Type B pancreatic cell (in vitro differentiated cells): ENCODE measurements at places on chromosomes 13 and 19. TPM values are rescaled to one million over a fixed set of nuclear protein-coding genes. Genes with fewer than 3 reads are reported as not detected.

NAPSA gene
- 2.3 and 6.0 TPM in 2 replicates for total RNA-seq

GRCh38 chr13:111864566-111864965 lies 202.4 kb upstream of the SOX1 start:
- peak; percentile 32 for DNase-seq

GRCh38 chr13:77477299-77477848 lies 58.1 kb upstream of the SCEL start:
- DNase-seq = no peak

DNA sequence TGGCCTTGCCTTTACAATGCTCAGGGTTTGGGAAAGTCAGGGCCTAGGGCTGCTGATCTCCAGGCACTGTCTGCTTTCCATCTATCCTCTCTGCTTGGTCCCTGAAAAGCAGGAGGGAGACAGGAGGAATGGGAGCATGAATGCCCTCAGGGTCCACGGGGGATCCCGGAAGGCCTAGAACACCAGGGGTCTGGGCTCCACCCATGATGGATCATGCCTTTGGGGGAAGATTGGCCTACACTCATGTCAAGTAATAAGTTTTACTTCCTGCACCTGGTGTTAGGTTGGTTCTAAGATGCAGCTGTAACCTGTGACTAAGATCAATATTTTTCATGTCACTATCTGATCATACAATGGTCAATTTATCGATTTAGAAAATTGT lies 118.3 kb upstream of the GJB6 start:
- no peak for DNase-seq

ATP12A gene
- total RNA-seq = 19.0 and 23.6 TPM in 2 replicates

ZNF229 gene
- 12.0 and 20.4 TPM in 2 replicates for total RNA-seq

DNA sequence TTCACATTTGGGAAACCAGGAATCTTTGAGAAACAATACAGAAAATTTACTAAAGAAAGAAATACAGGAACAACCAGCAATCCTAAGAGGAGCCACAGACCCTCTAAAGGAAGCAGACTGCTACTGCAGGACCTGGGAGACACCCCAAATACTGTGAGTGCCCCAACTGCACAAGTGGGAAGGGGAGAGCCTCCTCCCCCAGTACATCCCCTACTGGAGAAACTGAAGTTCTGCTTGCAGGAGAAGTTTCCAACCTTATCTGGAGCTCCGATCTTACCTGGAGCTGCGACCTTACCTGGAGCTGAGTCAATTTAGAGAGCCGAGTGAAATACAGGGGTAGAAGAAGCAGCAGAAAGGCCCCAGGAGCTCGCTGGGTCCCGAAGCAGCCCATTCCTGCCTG lies 236.4 kb upstream of the SPRY2 start:
- no peak for DNase-seq

DNA sequence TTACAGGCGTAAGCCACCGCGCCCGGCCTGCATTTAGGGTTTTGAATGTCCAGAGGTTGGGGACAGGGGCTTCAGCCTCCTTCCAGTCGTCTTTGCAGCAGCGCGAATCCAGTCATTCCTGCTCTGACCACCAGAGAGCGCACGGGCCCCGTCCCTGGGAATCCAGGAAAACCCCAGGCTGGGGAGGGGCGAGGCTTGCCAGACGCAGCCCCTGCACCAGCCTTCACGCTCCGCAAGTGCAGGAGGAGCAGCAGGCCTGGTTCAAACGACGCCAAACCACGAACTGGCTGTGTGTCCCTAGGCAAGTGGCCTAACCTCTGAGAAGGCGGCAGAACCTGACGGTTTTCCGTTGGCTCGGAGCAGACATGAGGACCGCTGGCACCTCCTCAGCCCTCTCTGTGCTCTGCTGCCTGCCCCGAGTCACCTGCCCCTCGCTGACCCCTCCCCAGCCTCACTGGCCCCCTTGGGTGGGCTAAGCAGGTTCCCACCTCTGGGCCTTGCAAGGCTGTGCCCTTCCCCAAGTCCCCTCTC lies 2.0 kb upstream of the RNF126 start:
- peak; percentile 93 for DNase-seq

PSG11 gene
- total RNA-seq = not detected in 2 replicates

GRCh38 chr19:31350033-31350692 lies 927 bp upstream of the TSHZ3 start:
- no peak for DNase-seq

- no peak for DNase-seq
These were observed 89.9 kb upstream of the STARD13 start for GRCh38 chr13:33375421-33375820.

DNA sequence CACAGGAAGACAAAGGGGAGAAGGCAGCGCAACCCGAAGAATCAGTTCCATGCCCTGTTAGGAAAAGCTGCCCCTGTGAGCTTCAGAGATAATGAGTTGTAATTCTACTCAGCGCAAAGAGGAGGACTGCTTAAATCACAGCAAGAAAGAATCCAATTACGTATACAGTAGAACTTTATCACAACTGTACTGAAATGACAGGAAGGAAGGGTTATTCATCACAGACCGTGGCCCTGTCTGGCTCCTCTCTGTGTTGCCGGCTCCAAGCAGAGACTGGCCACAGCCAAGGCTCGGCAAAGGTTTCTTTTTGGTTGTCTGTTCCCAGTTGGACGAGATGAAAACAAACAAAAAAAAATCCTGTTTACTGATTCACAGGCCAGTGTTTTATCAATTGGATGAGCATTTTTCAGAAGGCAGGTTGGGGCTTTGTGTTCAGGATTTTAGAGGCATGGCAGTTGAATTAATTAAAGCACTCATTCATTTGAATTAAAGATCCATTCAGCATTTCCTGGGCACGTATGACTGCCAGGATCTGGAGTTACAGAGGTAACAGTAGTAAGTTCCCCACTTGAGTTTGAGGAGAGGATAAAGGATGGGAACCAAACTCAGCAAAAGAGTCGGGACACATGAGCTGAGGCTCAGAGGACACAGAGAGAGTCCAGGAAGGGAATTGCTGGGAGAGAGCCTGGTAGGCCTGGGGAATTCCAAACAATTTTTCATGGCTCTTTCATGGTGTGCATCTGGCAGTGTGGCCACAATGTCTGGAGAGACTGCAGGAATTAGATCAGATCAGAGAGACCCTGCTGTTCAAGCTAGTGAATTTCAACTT lies 341.0 kb downstream of the DNAJC15 start:
- DNase-seq = no peak

GRCh38 chr13:57932061-57932460 lies 300.5 kb downstream of the PCDH17 start:
- DNase-seq = no peak

DNA sequence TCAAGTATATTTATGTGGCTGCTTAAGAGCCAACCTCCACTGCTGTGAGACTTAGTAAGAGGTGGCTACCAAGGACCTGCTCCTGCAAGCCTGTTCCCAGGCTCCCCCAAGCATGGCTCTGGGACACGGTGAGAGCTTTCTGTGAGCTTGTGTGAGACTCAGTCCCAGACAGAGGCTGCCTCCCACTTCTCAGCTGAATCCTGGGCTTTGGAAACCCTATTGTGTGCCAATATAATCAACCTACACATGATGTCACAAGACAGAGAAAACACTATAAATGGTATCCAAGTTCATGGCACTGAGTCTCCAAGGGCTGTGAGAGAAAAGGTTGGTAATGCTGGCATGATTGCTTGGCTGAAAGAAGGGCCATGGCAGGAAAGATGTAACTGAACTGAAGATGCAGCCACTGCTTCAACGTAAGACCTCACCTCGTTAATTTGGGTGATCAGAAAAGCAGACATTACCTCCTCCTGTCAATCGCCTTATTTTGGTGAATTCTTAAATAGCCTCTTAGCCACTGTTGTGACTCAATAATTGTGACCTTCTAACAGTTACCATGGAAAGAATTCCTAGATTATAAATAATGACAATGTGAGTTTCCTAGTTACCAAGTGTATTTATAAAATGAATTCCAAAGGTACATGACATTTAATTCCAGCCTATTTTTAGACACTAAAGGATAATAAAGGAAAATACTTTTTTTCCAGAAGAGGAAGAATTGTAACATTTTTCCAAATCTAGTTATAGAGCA lies 332.0 kb downstream of the IRS2 start:
- DNase-seq = no peak

DNA sequence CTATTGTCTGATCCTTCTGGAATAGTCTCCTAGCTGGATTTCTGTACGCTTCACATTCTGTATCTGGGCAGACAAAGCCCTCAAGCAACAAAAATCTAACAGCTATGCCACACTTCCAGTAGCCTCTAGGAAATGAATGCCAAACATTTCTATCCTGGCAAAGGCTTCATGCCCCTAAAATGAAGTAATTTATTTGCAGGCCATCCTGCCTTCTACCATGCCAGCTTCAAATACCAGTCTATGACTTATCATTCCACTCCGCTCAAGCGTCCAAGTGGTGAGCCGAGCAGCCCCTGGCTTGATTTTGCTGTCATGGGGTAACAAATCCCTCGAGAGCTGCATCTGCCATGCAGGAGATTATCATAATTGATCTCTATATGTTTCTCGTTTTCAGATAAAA lies 86.9 kb downstream of the LHFPL6 start:
- DNase-seq = no peak

DNA sequence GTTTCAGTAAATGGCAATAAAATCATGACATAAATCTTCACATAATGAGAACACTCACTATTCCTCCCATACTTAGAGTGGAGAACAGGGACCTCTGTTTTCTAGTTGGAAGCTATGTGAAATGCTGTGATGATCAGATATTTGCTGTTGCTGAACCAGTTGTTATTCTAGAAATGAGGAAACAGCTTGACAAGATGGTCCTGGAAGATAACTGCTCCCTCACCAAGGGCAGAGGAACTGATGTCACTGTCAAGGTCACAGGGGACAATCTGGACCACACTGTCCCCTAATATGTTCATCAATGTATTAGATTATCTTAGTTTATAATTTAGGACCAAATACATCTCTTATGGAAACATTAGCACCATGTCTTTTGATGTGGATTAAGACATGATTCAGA lies 1173.3 kb downstream of the PCDH17 start:
- DNase-seq = no peak

GJA3 gene
- total RNA-seq = 0.31 and 0.60 TPM in 2 replicates
